ENCODE measurements at places on chromosomes 5 and 9.

DNA sequence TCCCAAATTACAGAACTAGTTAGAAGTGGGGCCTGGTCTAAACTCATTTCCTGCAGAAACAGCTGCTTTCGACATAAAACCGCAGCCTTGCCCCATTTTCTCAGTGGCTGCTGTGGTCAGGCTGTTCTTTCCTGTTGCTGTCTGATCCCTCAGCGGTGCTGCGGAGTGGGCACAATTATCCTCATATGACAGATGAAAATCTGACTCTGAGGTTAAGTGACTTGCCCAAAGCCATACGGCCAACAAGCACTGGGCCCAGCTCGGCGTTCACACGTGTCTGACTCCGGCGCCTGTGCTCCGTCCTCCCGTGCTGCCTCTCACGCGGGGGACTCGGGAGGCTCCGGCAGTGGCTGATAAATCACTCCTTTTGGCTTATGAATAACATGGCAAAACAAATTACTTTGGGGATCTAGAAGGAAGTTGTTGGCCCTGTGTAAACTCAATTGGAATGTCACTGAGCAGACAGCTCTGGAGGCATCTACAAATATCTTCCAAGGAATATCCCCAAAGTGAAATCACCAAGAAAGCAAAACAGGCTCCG is 142.6 kb upstream of the LMX1B start:
- DNase-seq, result no peak

DNA sequence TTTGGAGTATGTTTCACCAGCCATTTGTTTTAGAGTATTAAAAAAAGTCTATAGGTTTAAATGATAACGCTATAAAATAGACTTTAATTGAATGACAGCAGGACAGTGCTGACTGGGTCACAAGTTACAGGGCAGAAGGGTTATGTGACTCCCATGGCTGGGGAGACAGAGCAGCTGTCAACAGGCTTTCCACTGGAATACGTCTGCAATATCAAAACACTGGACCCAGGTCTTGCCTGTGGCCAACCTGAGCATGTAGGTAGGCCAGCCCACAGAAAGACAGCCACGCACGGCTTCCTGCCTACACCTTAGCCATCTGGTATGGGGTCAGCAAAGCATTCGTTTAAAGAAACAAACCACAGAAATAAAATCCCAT is 80.7 kb downstream of the OTULIN start:
- no peak for DNase-seq

- DNase-seq, result no peak
Observed at GRCh38 chr9:77922591-77922990, 109.0 kb downstream of the GNAQ start.

DNA sequence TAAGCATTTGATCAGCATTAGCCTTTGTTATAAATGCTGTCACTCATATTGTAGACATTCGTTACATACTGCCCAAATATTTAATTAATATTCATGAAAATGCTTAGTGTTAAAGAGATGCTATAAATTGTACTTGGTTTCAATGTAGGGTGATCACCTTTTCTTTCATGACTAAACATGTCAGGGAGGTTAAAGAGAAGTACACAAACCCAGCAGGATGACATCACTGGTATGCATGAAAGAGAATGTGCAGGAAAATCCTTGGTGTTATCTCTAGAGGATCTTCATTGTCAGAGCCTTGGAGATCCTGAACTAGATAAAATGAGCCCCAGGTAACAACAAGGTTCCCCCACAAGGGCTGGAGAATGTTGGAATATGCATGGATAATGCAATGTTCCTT is 33.0 kb upstream of the SV2C start:
- no peak for DNase-seq

GRCh38 chr9:37437621-37438020 is 15.1 kb downstream of the GRHPR start:
- no peak for DNase-seq

DNA sequence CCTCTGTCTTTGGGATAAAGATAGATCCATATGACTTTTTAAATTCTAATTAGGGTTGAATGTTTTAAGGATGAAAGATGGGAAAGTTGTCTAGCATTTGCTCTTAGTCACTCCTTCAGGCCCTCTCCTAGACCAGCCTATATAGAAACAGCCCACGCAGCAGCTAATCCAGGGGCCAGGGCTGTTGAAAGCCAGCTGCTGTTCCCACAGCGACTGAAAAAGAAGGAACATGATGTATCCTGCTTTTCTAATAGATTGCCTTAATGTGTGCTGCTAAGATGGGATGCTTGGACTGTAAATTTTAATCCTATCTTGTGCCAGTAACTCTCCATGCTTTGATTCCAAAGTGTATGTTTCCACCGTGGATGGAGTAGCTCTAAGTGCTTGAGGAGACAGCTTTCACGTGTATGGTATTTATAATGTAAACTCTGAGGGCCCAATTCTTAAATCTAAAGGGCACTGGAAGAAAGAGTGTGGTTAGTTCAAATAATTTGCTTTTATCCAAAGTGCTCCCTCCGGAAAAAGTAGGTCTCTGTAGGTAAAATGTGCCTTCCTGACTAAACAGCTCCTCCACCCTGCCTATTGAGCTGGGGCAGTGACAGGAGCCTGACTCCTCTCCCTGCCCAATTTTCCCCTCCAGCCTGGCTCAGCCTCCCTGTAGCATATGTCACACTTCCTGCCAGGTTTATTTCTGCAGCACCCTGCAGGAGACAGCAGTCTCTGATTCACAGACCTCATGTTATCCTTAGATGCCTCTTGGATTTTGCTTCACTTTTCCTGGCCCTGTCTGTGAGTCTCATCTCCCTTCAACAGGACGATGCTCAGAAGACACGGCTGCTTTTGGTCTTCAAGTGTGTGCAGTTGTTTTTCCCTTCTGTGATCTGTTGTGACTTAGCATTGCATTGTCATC is 33.2 kb downstream of the SLC36A1 start:
- no peak for DNase-seq

DNA sequence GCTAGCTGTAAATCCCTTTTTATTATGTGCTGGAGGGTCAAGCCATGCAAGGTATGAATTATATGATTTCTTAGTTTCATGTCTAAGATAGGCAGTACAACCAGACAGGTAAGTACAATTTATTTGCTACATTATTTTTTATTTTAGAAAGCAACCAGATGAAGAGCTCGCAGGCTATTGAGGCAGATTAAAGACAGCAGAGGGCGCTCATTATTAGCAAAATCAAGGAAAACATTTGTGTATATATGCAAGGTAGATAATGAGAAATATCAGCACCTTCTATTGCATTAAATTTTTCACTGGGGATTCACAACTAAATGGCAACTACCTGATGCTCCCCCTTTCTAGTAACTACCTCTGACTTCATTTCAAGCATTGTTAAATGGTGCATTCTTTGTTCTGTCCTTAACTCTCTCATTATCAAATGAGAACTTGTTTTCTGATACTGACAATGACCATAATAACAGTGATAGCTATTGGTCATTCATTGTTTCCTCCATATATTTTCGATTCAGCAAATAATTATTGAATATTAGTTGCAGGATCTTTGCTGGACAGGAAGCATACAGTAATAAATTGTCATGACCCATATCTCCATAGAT is 8.6 kb downstream of the SCGB3A2 start:
- no peak for DNase-seq

- no peak for DNase-seq
Observed at GRCh38 chr5:1029282-1029944, 20.8 kb downstream of the NKD2 start.

- DNase-seq, result no peak
Observed at GRCh38 chr9:7983490-7983889, 183.9 kb upstream of the DMAC1 start.

- DNase-seq, result no peak
Observed at GRCh38 chr5:82785456-82785855, 291.7 kb downstream of the TMEM167A start.

- no peak for DNase-seq
Observed at GRCh38 chr9:115042781-115043509, 75.0 kb downstream of the TNC start.

DNA sequence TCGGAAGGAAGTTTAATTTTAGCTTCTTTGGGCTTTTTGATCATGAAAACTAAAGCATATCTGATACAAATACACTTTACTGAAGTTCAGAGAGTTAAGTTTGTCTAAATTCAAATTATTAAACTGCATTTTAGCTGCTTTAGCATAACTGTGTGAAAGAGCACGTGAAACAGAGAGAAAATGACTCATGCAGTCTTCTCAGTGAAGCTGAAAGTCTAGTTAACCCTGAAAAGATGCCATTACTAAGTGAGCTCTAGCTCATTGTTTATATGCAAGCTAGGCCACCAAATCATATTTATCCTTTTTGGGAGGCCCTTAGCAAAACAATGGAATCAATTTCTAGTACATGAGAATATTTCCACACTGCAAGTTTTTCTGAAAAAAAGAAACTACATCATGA is 27.6 kb downstream of the TPD52L3 start:
- DNase-seq, result no peak

GRCh38 chr5:132392411-132392810 is 22.9 kb downstream of the SLC22A5 start:
- no peak for DNase-seq

- DNase-seq, result no peak
Observed at GRCh38 chr9:84793251-84793650, 123.7 kb downstream of the NTRK2 start.

DNA sequence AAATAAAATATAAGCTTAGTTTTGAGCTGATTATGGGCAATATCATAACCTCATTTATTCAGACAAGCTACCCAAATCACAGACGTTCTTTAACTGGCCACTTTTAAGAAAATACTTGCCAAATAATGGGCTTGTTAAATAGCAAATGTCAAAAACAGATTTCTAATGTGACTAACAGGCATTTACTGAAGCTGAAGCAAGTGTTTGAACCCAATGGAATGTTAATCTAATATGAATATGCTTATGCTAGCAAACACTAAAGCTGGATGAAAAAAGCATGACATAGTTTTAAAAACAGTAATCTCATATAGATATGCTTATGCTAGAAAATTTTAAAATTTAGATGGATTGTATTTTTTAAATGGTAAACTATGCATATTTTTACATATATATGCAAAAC is 411.6 kb upstream of the PTGER4 start:
- no peak for DNase-seq

DNA sequence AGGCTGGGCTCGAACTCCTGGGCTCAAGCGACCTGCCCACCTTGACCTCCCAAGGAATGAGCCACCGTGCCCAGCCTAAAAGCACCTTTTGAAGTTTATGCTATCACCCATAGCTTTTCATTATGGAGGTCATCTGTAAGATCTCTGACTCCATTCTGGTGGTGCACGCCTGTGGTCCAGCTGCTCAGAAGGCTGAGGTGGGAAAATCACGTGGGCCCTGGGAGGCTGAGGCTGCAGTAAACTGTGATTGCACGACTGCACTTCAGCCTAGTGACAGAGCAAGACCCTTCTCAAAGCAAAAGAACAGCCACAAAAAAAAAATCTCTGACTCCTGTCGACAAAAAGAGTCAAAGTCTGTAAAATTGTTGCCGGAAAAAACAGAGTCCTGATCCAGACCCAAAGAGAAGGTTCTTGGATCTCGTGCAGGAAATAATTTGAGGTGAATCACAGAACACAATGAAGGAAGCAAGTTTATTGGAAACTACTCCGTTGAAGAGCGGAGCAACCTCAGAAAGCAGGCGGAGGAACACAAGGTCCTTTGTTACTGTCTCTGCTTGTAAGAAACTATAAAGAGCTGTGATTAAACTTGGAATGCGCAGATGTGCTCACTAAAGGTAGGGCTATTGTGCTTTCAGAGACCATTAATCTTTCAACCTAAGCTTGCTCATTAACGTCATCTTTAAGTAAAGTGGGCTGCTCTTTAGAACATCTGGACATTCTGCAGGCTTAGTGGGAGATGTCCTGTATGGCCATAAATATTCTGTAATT is 2.0 kb upstream of the HAUS6 start:
- no peak for DNase-seq

GRCh38 chr9:79471580-79472543 is 99.9 kb upstream of the TLE4 start:
- DNase-seq, result no peak

DNA sequence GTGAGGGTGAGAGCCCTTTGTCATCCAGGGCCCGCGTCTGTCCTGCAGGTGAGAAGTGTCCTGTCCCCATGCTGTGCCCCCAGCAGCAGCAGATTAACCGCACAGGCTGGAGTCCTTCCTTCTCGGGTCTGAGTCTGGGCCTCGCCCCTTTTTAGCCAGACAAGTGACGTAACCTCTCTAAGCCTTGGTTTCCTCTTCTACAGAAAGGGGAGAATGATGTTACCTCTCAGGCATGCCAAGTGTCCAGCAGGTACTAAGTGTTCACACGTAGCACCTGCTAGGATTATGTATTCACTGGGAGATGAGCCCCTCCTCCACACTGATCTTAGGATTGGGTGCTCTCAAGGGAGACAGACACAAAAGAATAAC is 6.9 kb downstream of the NEURL1B start:
- no peak for DNase-seq

DNA sequence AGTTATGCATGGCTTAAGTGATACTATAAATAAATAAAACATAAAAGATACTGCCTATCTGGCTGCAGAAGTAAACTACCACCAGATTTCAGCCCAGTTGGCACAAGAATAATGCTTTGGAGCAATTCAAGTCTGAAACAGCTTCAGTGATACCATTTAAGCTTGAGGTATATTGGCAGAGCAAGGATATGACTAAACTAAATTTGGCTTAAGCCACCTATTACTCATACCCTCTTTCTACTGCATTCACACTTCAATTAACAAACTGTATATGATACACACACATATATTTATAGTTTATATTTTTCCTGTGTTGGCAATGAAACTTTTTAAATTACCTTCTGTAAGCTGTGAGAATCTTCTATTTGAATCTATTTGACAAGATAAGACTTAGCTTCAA is 431.9 kb downstream of the ANXA1 start:
- DNase-seq, result no peak

DNA sequence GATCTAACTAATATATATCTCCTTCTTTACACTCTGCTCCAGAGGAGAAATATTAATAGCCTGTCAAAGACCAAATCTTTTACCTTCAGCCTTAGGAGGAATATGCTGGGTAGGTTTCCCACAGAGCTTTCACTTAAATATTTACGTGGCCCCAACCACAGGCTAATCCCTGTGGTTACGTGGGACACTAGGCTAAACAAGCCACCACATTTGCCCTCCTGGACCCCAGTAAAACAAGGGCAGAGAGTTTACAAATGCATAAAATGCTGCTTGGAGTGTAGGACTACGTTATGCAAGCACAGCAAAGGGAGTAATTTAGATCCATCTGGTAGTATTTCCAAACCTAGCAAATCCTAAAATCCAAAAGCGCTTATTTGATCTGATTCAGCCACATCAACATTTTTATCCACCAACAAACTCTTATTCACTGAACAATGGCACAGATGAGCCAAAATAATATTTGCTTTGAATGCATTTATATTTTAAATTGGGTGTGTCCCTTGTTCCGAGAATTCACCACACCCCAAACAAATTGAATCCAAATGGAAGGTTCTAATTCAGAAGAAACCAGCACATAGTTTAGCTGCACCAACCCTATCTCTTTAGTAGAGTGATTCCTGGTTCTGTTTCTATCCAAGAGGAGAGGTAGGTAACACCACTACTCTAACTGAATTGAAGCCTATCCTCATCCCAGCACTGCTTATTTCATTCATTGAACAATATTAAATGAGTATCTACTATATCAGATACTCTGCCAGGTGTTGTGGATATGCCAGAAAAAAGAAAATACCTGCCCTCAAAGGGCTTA is 179.0 kb downstream of the TSSK1B start:
- no peak for DNase-seq

GRCh38 chr9:117958726-117959125 is 254.5 kb downstream of the TLR4 start:
- DNase-seq, result no peak
